ENCODE measurements at places on chromosomes 4 and X. TPM values are rescaled to one million over a fixed set of nuclear protein-coding genes. Genes with fewer than 3 reads are reported as not detected.

MAGEA8 gene
- polyA plus RNA-seq: not detected

FGF5 gene
- polyA plus RNA-seq: 63.7 TPM

FHL1 gene
- polyA plus RNA-seq: 55.8 TPM

RBMXL3 gene
- not detected for polyA plus RNA-seq

GAGE12H gene
- polyA plus RNA-seq: not detected

PHKA2 gene
- polyA plus RNA-seq: 6.8 TPM

FAT1 gene
- polyA plus RNA-seq: 53.3 TPM

GYPE gene
- polyA plus RNA-seq: 4.7 TPM

XPNPEP2 gene
- 0.74 TPM for polyA plus RNA-seq

SEPTIN11 gene
- 478 TPM for polyA plus RNA-seq

SRPX gene
- 82.2 TPM for polyA plus RNA-seq
